Myometrial cell (primary cell): ENCODE measurements at places on chromosomes 13 and 19. TPM values are rescaled to one million over a fixed set of nuclear protein-coding genes. Genes with fewer than 3 reads are reported as not detected.

The PRODH2 gene
- total RNA-seq: not detected in 2 replicates

The CEACAM16 gene
- not detected in 2 replicates for total RNA-seq

The GAMT gene
- 30.0 and 34.0 TPM in 2 replicates for total RNA-seq

The ZNF345 gene
- total RNA-seq: 0.53 and 0.58 TPM in 2 replicates

The STAP2 gene
- total RNA-seq: 18.4 and 20.2 TPM in 2 replicates

The PBX4 gene
- 1.4 TPM in 1 of 2 replicates, not detected in the other for total RNA-seq

The SMARCA4 gene
- 64.2 and 109 TPM in 2 replicates for total RNA-seq

The CGB3 gene
- total RNA-seq: not detected in 2 replicates

The RAP2A gene
- 14.1 and 18.8 TPM in 2 replicates for total RNA-seq

The MYBPC2 gene
- total RNA-seq: not detected in 2 replicates

The LRRC25 gene
- total RNA-seq: 0.18 TPM in 1 of 2 replicates, not detected in the other

The GGN gene
- total RNA-seq: 0.18 and 1.2 TPM in 2 replicates

The FUT3 gene
- total RNA-seq: not detected in 2 replicates

The NXNL1 gene
- not detected in 2 replicates for total RNA-seq

The ENOX1 gene
- 0.18 and 0.29 TPM in 2 replicates for total RNA-seq

The PSG11 gene
- total RNA-seq: 0.71 TPM in 1 of 2 replicates, not detected in the other

The LRRC4B gene
- under 0.01 TPM in 1 of 2 replicates, not detected in the other for total RNA-seq
